Muscle of leg (tissue), 16 donors: ENCODE measurements at places on chromosomes 7 and 10.

DNA sequence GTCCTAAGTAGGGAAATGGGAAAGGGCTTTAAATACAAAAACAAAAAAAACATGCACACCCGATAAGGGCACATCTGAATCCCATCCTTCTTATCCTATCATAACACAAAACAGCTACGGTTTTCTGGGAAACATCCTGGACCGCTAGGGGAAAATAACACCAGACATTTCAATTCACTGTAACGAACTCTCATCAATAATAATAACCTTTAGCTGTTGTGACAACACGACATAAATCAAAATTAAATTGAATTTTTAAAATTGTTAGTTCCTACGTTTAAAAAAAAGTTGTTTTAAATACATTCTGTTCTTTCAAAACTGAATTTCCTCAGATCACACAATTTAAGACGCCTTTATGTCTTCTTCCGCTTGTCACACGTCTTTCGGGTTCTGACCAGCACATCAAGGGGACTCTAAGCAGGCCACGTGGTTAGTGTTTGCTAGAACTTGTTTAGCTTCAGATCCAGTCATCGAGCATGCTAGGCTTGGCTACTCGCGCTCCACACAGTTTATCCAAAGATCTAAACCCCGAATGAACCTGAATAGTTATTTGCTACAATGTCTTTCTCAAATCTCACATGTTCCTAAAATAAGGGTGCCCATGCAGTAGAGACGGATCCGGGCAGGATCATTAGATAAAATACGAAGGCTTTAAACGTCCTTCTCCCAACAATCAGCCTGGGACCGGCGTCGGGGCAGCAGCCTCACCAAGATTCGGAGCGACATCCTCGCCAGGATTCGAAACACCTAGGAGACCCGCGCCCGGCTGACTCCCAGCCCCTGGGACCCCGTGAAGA, 839 bp downstream of the IKZF5 start:
- DNase-seq, result peak; percentile 73

- DNase-seq, result peak; percentile 83
Measured at GRCh38 chr7:123747620-123748141, 1.1 kb downstream of the WASL start.

DNA sequence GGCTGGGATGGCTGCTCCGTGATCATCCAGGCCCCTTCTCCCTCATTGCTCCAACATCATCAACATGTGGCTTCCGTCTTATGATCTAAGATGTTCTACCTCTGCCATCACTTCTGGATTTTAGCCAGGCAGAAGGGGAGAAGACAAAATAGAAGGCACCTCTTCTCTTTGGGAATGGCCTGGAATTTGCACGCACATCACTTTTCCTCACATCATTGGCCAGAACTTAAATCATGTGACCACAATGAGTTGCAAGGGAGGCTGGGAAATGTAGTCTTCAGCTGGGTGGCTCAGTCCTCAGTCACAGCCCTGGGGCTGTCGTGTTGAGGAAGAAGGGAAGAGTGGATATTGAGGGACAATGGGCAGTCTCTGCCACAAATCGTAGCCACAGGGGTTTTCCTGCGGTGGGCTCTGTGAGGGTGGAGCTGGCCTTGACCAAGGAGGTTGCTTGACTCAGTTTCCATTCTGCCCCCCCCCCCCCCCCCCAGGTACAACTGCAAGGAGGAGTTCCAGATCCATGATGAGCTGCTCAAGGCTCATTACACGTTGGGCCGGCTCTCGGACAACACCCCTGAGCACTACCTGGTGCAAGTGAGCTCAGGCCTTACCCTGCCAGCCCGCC, 50.3 kb downstream of the PALD1 start:
- peak; percentile 65 for DNase-seq

GRCh38 chr10:15879663-15880062, 19.4 kb upstream of the MINDY3 start:
- no peak for DNase-seq

DNA sequence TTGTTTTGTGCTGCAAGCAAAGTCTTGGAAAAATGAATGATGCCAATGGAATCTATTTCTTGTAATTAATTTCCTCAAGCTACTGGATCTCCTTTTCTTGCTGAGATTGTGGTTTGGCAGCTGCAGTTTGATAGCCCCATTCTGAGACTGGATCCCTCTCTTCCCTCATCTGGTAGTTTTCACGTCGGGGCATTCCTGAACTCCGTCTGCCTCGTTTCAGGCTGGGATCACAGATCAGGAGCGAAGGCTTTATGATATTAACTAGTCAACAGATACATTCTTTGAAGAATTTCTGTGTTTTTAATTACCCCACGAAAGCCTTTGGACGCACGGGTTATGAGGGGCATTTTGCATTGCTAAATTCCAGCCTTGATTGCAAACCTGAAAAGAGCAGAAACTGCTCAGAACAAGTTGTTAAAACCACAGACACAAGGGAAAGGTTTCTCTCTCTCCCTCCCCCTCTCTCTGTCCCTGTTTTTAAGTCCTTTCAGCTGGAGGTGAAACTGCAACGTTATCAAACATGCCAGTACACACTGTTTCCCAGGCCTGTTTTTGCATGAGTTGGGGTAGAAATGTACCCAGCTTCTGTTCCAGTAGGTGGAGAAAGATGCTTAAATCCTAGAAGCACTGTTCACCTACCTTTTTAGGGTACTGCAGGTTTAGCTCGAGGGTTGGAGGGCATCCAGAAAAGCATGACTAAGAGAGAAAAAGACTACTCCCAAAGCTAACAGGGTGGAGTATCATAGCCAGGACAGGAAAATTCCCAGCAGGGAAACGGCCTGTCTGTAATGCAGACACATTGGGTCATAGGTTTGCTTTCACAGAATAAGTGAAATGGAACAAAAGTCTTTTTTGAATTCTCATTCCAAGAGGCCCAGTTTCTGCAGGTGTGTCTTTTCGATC, 124.3 kb downstream of the CUX1 start:
- no peak for DNase-seq

DNA sequence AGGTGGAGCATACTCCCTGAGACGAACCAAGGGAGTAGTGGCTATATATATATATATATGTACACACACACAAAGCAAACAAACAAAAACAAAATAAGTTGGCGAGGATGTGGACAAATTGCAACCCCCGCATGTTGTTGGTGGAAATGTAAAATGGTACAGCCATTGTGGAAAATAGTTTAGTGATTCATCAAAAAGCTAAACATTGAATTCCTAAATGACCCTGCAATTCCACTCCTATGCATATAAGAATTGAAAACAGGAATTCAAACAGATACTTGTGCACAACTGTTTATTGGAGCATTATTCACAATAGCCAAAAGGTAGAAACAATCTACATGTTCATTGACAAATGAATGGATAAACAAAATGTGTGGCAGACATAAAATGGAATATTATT, 407.9 kb downstream of the KCNMA1 start:
- no peak for DNase-seq

GRCh38 chr10:21482821-21483220, 42.7 kb downstream of the SKIDA1 start:
- no peak for DNase-seq

DNA sequence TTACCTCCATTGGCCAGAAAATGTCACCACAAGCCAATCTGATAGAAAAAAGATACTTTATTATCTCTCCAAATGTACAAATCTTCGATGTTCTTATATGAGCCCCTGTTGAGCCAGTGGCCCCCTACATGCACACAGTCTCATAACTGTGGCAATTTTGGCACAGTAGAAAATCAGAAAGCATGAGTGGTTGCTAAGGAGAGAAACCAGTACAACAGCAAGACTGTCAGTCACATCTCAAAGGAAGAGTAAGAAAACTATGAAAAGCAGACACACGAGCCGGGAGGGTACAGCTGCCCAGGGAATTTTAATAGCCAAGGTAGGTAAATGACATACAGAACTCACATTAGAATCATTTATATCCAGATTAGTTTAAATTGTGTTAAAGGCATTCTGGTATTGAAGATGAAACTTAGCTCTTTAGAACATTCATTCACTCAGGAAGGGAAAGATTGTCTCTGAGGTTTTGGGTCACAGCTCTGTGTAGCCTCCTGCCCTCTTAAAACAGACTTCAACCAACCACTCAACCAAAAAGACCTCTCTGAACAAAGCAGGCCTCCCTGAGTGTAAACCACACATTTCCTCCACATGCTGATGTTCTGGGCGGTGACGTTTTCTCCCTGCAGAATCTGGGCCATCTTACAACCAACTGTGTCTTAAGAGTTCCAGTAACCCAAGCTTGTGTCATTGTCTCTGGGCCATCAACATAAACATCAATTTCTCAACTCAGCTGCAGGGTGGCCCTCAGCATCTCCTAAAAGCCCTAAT, 80.8 kb upstream of the ADAM12 start:
- no peak for DNase-seq

- DNase-seq, result no peak
Measured at GRCh38 chr10:62054830-62055229, 153.3 kb downstream of the ARID5B start.

GRCh38 chr10:74282151-74282847, 131.3 kb downstream of the ADK start:
- DNase-seq, result peak; percentile 49

GRCh38 chr7:105759670-105760550, 116.5 kb downstream of the ATXN7L1 start:
- peak; percentile 68 for DNase-seq

- peak; percentile 44 for DNase-seq
Measured at GRCh38 chr7:47806701-47807103, 141.6 kb downstream of the PKD1L1 start.

DNA sequence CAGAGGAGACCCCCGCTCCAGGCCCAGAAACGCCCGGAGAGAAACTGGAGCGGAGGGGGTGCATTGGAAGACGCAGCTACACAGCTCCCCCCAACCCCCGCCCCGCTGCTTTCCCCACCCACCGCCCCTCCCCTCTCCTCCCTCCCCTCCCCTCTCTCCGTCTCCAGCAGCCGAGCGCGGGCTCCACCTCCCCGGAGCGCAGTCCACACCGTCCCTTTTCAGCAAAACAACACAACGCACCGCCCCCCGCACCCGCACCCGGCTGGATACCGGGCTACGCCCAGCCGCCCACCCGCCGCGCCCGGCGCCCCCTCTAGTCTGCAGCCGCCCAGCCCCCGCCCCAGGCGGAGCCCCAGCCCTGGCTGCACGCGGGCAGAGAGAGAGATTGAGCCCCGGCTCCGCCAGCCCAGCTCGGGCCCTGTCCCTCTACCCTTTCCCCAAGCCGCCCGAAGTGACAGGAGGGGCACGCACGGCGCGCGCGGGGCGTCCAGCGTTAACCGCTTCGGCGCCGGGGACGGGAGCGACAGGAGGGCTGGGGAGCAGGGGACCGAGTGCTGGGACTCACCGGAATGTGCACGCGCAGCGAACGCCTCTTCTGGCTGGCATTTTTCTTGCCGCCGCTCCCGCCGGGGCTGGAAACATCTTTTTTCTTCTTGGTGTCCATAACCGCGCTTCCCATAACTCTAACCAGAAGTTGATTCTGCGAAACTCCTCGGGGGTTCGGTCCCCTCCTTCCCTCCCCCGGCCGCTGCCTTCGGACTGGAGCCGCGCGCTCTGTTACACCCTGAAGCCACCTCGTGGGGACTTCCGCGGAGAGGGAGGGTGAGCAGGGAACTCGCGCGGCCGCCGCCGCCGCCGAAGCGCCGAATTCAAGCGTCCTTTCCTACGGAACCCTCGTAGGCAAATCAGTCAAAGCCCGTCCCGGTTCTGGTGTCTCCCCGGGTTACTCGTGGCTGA, 695 bp downstream of the PRKAG2 start:
- peak; percentile 89 for DNase-seq

GRCh38 chr10:34890939-34891338, 75.8 kb upstream of the PARD3 start:
- no peak for DNase-seq

- DNase-seq, result peak; percentile 93
Measured at GRCh38 chr10:130021383-130021950, 57.4 kb upstream of the EBF3 start.

- DNase-seq, result no peak
Measured at GRCh38 chr7:155408651-155409586, 49.0 kb upstream of the EN2 start.

GRCh38 chr10:35770817-35771355, 128.8 kb upstream of the FZD8 start:
- no peak for DNase-seq

DNA sequence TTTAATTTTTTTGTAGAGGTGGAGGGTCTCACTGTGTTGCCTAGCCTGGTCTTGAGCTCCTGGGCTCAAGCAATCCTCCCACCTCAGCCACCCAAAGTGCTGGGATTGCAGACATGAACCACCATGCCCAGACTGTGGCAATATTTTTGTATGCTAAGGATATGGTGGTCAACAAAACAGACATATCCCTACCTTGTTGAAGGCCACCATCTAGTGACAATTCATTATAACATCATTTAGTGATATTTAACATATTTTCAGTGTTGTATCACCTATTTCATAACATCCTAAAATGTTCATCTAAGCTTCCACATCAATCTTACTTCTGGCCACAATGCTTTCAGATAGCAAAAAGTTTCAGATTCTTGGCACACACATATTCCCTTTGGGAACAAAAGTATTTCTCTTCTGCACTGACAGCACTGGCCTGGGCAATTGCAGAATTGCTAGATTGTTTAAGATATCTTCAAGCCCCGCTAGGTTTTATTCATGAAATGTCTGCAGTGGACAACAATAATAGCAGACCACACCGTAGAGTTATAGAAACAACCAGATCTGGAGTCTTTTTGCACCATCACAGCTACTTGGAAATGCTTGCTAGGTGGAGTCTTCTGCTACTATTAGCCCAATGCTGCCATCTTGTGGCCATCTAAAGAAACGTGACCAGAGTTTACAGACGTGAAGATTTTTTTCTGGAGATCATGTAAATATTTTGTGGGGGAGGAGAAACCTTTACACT, 58.4 kb downstream of the DNAJC12 start:
- peak; percentile 88 for DNase-seq

- DNase-seq, result peak; percentile 57
Measured at GRCh38 chr7:151755131-151755801, 121.6 kb downstream of the PRKAG2 start.
